ENCODE measurements at places on chromosomes 3 and 15. TPM values are rescaled to one million over a fixed set of nuclear protein-coding genes. Genes with fewer than 3 reads are reported as not detected.

GRCh38 chr3:172622916-172623700, 87.8 kb downstream of the NCEH1 start:
- DNase-seq = peak; percentile 88

DNA sequence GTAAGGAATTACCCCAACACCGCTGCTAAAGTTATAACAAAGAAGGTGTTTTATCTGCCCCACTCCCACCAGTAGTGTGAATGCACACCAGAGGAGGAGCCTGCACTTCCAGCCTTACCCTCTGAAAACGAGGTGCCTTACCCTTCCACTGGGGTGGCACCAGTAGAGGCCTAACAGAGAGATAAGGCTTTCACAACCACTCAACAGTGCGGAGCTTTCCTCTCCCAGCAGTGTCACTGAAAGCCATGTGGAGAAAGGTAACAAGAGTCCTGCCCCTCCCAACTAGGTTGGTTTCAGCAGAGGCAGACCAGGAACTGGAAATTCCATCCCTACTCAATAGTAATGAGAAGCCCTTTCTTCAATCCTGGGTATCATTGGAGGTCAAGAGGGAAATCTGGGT, 539.2 kb downstream of the VGLL3 start:
- DNase-seq = no peak

GRCh38 chr3:79040701-79041100, 727.1 kb downstream of the ROBO1 start:
- DNase-seq = no peak

GRCh38 chr3:115990669-115991068, 367.4 kb downstream of the GAP43 start:
- DNase-seq = no peak

DNA sequence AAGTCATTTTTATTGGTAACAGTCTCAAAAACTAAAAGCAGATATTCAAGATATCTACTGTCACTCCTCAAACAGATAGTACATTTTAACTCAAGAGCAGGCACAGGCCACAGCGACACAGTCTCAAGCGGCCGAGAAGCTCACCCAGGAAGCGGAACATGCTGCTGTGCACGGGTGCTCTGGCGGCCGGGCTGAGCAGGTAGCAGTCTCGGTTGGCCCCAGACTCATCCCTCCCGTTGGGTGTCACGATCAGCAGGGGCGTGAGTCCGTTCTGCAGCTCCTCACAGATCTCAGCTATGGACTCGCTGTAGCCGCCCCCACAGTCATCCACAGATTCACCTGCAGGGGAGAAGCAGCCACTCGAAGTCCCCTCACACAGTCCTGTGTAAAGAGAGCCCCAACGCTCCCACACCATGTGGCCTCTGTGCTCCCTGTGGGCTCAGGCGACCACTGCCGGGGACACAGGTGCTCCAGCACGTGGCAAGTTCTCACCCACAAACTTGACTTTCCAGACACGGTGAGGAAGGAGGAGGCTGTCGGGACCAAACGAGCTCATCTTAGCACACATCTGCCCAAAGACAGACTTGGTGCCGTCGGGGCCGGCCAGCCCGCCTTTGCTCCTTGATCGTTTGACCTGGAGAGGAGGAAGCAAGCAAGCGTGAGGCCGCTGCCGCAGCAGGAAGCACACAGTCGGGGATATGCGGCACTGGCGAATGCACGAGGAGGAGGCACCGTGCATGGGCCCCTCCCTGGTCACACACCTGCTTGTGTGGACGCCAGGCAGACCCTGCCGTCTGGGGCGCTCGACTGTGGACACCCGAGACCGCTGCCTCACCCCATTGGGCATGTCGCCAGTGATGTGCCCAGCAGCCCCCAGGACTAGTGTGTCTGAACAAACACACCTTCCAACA, 17.7 kb upstream of the OCA2 start:
- no peak for DNase-seq

GRCh38 chr3:80050826-80051601, 283.2 kb upstream of the ROBO1 start:
- DNase-seq = no peak

DNA sequence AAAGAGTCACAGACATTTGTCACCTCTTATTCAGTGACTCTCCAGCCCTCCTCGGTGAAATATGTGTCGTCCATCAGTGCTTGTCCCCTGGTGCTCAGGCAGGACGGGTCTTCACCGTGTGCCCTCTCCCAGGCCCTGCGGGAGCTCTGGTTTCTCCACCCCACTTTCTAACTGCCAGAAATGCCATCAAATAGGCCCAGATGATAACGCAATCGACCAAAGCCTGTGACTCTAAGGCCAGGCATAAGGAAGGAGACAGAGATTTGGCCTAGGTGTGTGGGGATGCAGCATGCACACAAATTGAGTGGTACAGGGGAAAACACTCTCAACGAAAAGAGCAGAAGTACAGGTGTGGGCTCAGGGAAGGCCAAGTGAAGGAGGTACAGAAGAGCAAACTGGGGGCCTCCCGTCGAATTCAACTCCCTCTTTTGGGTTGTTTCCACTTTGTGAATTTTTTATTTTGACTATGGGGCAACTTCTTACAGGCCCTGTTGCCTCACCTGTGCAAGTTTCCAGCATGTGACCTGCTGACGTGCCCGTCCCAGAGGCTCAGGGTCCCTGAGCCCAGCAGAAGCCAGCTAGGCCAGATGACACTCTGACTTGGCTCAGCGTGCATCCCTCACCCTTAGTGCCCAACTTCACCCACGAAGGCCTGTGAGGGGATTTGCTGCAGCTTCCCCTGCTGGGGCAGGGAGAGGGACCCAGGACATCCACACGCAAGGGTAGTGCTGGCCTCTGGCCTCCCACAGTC, 4.7 kb downstream of the NUP210 start:
- DNase-seq = no peak

DNA sequence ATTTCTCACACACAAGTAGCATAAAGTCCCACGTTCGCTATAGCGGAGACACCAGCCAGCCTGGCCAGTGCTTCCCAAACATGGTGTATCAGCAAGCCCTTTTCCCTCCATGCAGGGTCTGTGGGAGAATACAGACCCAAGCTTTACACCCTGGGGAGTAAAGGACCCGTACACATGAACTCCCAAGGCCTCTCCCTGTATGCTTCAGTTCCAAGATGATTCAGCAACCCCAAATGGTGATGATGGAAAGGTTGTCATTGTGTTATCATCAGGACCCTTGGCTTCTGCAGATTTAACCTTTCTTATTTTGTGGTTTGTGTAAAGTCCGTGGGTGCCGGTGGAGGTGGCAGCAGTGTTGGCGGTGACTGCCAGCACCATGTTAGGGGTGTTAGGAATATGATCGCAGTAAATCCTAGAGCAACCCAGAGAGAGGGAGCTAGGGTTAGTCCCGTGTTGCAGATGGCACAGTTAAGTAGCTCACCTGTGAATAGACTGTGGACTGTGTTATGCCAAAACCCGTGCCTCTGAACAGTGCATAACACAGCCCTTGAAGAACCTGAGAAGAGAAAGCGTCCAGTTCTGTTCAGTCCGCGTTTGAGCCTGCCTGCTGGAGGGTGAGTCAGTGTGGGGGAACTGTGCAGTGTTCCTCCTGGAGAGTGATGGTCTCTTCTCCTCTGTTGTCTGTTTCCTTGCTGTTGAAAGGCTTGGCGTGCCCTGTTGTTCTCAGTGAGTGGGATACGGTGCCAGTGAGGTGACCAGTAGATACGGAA, 174.3 kb downstream of the APBA2 start:
- no peak for DNase-seq

DNA sequence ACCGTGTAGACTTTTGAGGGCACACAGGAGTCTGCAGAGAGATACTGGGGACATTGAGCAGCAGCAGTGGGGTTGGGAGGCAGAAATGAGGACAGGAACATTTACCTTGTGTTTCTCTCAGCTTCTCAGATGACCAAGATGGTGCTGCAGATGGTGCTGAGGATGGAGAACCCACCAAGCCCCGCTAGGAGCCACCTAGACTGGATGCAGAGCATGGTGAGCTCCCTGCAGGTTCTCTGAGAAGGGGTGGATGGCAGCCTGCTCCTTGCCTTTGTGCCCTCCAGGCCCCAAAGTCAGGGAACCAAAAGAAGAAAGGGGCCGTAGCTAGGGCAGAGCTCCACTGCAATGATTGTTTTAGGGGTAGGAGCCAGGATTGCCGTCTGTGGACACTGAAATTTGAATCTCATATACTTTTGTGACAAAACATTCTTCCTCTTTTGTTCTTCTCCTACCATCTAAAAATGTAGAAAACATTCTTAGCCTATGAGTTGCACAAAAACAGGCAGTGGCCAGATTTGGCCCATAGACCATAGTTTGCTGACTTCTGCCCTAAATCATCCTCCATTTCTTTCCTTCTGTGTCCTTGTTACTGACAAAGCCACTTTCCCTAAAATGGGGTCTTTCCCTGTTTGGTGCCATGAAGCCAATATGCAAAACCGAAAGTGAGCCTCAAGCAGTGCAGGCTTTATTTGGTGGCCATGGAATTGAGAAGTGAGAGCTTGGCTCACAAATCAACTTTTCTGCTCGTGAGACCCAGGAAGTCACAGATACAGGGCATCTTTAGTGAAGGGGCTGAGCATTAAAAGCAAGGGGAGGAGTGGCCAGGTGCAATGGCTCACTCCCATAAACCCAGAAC, 11.9 kb upstream of the MUC20 start:
- DNase-seq = no peak

- DNase-seq = no peak
Measured at GRCh38 chr3:107263269-107264021, 113.8 kb upstream of the CCDC54 start.

DNA sequence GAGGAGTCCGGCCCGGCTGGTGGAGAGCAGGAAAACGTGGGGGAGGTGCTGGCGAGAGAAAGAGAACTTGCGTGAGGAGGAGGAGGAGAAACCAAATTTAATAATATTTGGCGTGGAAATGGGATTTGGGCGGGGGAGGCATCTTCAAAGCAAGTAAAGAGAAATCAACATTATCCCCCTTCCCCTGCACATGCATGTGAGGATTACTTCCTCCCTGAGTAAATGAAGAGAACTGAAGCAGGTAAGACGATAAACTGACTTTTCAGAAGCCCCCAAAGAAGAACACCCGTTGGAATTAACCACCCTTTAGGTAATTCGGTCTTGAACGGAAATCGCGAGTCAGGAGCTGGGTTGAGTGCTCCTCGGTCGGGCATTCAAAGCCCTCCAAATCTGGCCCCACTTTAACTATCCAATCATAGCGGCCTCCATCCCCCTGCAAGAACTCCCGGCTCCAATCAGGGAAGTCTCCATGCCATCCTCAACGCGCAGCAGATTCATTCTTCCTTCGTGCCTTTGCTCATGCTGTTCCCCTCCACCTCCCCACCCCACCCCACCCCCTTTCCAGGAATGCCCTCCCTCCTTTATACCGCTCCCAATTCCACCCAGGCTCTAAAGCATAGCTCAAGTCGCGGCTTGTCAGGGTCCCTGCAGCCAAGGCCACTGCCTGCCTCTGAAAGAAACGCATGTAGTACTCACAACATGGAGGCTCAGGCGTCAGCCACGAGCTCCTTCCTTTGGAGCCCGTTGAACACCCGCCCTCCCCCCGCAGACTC, 545 bp upstream of the RFX7 start:
- DNase-seq = peak; percentile 65

DNA sequence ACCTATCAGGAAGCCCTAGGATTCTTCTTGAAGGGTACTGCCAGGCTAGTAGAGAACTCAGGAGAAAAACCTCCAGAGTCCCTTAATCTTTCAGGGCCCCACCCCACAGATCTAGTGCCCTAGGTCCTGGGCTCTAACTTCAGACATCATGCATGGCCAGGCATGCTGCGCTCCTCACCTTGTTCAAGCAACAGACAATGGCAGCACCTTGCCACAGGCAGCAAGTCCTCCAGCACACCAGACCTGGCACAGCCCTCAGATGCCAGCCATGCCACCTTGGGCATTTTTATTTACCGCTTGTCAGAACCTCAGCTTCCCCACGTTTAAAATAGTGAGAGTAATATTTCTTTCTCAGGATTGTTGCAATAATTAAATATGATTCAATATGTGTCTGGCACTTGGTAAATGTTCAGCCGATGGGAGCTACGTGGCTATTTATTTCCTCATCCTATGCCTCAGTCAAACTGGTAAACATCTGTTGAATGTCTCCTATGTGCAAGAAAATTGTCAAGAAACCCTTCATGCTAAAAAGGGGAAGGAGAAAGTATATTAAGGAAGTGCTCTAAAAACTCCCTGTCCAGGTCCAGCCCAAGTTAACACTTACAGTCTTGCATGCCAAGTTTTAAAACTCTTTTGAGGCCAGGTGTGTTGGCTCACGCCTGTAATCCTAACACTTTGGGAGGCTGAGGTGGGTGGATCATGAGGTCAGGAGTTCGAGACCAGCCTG, 14.5 kb upstream of the CCR1 start:
- no peak for DNase-seq

DNA sequence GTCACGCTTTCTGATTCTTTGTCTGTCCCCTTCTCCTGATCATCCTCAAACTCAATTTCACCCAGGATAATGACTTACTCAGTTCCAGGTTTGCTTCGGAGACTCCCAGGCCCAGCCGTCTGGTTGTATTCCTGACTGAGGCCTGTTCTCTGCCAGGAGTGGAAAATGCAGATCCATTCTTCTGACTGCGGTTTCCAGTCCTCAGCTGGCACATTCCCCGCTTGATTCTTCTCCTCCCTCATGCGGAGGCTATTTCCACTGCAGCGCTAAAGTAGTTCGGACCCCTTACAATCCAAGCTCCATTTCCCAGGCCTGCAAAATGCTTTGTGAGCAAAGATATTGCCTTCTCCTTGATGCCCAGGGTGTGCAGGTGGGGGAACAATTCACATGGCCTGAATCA, 47.2 kb upstream of the GALNT15 start:
- DNase-seq = no peak

DNA sequence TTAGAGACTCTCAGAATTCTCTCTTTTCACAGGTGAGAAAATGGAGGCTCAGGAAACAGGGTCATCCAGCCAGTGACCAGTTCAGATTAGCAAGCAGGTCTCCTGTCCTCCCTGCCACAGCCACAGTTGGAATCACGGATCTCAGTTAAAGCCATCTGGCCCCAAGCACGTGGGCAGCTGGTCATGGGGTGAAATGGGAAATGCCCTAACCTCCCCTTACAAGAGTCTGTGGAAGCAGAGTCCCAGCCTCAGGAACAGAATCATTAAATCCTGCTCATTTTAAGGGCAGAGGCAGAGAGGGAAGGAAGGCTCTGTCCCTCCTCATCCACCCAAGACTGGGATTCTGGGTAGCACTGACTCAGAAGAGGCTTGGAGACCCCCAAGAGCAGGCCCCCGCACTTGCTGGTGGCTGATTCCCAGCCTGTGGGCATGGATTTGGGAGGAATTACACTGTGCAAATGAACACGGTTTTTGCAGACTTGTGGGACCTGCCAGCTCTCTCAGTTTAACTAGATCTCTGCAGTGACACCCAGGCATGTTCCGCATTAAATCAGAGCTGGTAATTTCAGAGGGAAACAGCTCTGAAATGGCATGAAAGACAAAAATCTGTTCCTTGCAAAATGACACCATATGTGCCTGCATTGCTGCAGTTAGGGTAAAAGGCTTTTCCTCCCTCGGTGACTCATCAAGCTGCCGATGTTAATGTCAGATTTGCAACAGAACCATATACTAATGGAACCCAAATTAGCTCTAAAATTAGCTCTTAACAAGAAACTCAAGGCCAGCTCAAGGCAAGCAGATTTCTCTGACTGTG, 89.0 kb downstream of the BDH1 start:
- peak; percentile 69 for DNase-seq

The CIB2 gene
- 4.0 TPM for total RNA-seq

The THPO gene
- not detected for total RNA-seq

The IL17RD gene
- total RNA-seq = 0.97 TPM

The MAP4 gene
- total RNA-seq = 277 TPM

The ANKRD63 gene
- total RNA-seq = not detected

The FMN1 gene
- 0.29 TPM for total RNA-seq

The SLC2A2 gene
- not detected for total RNA-seq

The EHHADH gene
- total RNA-seq = 5.8 TPM

All from endothelial cell of umbilical vein (primary cell).